ENCODE measurements at places on chromosomes 12 and 14.

DNA sequence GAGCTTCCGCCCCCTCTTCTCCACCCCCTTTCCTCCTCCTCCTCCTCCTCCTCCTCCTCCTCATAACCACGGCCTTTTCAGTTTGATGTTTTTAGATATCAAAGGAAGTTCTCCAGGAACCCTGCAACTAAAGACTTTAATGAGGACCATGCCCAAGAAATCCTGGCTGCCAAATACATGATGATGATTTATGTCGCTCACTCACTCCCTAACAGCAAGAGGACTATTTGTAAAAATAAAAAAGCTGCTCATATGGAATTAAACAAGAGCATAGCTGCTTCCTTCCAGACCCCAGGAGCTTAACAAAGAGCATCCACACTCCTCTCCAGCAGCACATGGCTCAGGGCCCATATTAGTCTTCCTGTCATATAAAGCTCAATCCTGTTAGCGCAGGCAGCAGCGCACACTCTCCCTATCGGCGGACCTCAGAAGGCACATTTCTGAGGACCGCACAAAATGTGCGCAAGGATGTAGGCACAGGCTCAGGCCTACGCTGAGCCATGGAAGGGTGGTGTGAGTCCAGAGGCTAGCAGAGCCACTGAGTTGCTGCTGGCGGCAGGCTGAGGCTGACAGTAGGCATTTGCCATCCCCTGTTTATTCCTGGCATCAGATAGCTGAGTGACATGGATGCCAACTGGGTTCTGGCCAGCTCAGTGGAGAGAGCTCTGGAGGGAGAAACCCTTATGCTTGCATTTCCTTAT, 232.8 kb downstream of the MSRB3 start:
- DNase-seq: peak; percentile 71

DNA sequence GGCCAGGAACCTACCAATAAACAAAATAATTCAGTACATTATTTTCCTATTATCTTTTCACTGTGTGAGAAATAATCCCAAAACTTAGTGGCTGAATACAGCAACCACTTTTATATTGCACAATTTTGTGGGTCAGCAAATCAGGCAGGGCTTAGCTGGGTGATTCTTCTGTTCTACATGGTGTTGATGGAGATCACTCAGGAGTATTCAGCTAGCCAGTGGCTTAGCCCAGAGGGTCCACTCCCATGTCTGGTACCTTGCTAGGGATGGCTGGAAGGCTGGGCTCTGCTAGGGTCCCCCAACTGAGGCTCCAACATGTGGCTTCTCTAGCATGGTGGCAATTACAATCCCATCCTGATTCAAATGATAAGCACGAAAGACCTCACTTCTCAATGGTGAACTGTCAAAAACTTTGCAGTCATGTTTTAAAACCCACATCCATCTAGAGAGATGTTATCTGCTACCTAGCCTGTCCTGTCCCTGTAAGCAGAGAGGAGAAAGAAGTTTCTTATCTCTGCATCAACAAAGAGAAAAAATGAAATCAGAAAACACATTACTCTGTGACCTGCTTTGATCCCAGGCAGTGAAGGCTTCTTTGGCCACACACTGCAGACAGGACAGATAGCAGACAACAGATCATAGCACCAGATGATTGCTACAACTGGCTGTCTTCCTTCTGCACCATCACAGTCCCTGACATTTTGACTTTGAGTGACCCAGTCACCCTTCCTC, 51.0 kb upstream of the MYL2 start:
- no peak for DNase-seq

DNA sequence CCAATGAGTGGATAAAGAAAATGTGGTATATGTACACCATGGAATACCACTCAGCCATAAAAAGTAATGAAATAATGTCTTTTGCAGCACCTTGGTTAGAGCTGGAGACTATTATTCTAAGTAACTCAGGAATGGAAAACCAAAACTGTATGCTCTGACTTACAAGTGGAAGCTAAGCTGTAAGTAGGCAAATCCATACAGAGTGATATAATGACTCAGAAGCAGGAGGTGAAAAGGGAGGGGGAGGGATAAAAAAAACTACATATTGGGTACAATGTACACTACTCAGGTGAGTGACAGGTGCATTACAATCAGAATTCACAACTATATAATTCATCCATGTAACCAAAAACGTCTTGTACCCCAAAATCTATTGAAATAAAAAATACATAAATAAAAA, 15.1 kb upstream of the CLEC1A start:
- DNase-seq: no peak

- DNase-seq: no peak
Observed at GRCh38 chr14:83913476-83913875, 1616.5 kb upstream of the FLRT2 start.

- no peak for DNase-seq
Observed at GRCh38 chr12:121581686-121582429, 1.0 kb upstream of the KDM2B start.

- no peak for DNase-seq
Observed at GRCh38 chr12:9030776-9031175, 41.4 kb downstream of the KLRG1 start.

DNA sequence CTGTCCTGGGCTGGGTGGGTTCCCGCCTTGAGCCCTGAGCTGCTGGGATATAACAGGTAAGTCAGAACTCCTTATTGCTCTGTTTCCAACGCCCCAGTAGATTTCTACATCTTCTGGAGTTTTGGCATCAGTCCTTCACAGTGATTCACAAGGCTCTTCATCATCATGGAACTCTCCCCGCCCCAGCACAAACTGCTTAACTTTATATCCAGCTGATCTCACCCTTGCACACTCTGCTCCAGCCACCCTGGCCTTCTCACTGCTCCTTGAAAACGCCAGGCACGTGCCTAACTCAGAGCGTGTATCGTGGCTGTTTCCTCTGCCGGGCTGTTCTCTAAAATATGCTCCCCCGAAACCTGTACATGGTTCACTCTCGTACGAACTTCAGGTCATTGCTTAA, 264.9 kb downstream of the NOVA1 start:
- no peak for DNase-seq

DNA sequence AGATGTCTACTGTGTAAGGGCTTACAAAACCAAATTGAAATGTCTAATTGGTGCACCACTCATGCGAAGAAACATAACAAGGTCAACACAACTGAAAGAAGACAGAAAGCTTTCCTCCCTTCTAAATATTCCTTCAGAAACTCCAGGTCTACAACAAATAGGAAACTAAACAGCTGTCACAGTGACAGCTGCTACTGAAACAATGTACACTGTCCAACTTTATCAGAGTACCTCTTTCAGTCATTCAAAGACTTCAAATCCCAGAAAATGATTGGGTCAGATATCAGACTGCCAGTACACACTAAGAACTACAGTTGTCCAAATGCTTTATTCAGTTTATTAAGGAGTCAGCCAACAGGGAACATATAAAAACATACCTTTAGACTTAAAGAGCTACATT, 35.2 kb downstream of the CEP128 start:
- no peak for DNase-seq

- DNase-seq: no peak
Observed at GRCh38 chr14:89444044-89444443, 27.0 kb upstream of the FOXN3 start.

GRCh38 chr14:51879170-51879569, 18.8 kb downstream of the GNG2 start:
- DNase-seq: no peak
